DMS53 (cell line): ENCODE measurements at places on chromosomes 12 and 14.
A peak's percentile ranks its signal among the peaks of the same experiment; 100 is the strongest.

DNA sequence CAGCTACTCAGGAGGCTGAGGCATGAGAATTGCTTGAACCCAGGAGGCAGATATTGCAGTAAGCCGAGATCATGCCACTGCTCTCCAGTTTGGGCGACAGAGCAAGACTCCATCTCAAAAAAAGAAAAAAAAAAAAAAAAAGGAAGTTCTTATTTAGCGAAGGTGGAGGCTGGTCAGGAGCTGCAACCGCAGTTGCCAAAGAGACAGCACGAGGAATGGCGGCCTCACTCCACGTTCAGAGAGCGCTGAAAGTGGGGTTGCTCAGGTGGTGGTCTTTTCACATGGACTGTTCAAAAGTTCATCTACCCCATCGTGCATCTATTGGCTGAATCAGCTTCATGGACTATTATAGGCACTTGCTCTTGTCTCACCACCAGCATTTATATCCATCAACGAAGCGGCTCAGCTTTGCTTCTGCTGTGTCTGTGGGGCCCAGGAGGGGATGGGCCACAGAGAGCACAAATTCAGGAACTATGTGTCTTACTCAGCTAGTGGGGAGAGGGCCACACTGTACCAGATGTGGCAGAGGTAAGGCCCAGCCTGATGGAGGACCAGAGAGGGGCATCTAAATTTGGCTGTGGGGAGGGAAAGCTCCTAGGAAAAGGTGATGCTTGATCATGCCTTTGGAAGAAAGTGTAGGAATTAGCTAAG is 27.3 kb downstream of the SLC25A47 start:
- no peak for DNase-seq

DNA sequence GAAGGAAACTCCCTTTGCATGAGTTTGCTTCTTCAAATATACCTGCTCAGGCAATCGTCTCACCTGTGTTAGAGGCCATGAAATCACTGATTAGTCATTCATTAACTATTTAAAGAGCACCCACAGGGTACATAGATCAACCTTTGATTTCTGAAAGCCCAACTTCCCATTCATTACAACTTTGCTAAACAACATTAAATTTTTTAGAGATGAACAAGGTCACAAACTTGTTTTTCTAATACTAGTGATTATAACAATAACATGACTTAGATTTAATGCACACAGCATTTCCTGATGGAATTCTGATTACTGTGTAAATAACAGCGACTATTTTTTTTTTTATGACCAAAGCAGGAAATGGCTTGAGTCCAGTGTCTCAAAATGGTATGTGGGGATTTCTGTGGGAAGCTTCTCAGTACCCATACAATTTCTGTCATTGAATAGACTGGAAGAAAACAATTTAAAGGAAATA is 5.4 kb upstream of the ERO1A start:
- peak; percentile 85 for DNase-seq

DNA sequence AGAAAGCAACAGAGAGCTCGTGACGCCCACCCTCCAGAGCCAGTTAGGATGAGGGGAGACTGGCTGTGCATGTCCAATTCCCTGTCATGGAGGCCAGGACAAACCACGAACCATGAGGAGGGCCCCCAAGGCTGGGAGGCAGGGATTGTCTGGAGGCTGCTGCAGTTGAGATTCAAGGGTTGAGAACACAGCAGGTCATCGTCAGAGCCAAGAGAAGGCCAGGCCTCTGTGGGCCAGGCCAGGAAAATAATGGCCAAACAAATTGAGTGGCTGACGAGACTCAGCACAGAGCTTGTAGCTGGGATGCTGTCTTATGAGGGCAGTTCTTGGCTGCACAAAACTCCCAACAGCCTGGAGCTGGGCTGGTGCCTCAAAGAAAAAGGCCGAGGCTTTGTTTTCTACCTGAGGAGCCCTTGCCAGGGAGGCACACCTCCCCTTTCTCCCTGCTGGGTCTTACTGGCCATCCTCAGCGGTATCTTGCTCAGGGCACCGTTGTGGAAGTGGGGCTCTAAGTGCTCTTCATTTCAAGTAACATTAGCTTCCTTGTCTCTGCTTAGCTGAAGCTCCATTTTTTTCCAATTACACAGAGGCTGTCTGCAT is 665.9 kb downstream of the BCL11B start:
- DNase-seq = no peak

DNA sequence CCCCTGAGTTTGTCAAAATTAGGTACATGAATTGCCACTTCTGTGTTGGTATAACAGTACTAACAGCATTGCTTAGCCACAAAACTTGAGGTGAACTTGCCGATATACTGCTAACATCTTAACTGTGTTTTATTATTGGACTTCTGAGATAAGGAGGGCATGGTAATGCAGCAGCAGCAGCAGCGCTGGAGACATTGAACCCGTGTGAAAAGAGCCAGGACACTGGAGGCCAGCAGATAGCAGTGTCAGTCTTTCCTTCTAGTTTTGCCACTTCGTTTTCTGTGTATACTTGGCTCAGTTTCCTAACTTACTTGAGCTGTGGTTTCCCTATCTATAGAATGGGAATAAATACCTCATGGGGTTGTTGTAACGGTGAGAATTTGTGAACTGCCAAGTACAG is 82.7 kb downstream of the KTN1 start:
- no peak for DNase-seq
